GM12865 (cell line): ENCODE measurements at places on chromosomes 7 and 10.
A peak's percentile ranks its signal among the peaks of the same experiment; 100 is the strongest.

GRCh38 chr7:117667456-117667855 is 187.6 kb downstream of the CFTR start:
- no peak for DNase-seq

DNA sequence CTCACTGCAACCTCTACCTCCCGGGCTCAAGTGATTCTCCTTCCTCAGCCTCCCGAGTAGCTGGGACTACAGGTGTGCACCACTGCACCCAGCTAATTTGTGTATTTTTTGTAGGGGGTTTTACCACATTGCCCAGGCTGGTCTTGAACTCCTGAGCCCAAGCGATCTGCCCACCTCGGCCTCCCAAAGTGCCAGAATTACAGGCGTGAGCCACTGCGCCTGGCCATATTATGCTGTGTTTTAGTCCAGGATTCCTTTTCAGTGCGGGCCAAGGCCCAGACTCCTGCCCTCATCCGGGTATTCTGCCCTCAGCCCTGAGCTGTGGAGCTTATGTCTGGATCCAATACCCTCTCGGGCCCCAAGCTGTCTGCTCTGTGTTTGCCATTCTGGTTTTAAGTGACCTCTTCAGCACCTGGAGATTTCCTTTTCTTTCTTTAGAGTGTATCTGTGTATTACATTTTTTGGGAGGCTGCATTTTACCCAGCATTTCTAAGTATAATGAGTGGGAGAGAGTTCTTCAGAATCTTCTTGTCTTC is 114.9 kb downstream of the BUB3 start:
- DNase-seq: no peak

DNA sequence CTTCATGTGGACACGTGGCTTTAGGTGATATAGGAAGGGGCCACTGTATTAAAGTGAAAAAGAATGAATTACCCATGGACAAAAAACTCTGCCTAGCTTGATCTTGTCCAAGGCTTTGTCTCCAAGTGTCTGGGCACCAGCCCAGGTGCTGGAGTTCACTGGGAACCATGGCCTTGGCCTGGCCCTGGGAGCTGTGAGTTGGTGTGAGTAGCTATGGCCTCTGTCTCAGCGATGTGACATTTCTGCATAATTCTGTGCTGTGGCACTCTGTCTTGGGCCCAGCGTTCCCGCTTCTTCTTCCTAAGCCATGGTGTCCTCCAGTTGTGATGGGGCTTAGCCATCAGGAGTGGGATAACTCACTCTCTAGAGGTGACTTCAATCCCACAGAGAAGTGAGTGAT is 119.0 kb upstream of the PPP2R2D start:
- DNase-seq: no peak

GRCh38 chr7:76246804-76247389 is 45.2 kb downstream of the SRRM3 start:
- DNase-seq: no peak

DNA sequence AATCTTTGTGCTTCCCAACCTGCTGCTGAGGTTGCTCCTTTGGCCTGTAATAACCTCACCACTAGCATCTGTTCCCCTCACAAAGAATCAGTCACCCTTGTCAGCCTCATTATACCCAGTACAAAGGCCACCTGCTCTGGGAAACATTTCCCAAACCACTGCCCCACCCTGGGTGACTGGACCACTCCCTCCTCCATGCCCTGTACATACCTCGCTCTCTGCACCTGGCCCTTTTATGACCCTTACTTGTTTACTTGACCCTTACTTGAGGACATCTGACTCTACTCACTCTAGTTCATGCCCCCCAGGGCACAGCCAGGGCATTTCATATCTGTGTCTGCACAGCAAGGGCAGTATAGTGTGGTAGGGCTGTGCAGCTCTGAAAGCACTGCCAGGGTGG is 21.4 kb upstream of the AOC1 start:
- no peak for DNase-seq

DNA sequence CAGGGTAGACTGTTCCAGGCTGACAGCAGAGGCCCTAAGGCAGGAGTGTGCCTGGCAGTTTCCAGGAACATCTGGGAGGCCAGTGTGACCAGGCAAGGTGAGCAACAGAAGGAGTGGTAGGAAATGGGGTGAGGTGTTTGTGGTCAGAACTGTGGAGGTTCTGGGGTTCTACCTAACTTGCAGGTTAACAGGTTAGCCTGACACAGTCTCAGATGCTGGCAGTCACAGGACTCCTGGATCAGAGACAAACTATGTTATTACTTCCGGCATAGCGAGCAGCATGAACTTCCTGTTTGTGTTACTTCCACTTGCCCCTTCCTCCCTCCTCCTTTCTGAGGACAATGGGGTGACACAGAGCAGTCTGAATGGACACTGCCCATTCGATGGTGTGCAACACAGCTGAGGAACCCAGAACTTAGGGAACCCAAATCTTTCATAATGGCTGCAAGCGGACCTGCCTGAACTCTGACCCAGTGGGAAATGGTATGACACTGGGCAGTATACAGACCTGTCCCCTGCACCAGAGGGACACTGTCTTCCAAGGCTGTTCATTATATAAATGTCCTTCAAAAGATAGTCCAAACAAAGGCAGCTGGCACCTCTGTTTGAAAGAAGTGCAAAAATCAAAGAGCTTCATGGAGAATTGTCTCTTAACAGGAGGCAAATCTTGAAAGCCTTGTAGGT is 3.9 kb upstream of the SAR1A start:
- peak; percentile 51 for DNase-seq

DNA sequence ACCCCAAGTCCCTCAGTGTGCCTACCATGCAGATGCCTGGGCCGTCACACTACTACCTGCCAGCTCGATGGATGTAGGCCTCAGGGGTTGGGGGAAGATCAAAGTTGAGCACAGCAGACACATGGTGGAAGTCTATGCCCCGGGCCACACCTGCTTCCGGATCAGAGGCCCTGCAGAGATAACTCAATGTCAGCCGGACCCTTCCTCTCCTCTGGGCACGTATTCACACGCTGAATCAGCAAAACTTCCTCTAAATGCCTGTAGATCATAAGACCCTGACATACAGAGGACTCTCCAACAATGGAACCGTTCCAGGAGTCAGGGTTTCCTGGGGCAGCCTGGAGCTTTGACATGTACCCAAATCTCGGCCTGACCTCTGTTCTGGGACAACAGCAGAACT is 3.7 kb downstream of the DDX56 start:
- no peak for DNase-seq

DNA sequence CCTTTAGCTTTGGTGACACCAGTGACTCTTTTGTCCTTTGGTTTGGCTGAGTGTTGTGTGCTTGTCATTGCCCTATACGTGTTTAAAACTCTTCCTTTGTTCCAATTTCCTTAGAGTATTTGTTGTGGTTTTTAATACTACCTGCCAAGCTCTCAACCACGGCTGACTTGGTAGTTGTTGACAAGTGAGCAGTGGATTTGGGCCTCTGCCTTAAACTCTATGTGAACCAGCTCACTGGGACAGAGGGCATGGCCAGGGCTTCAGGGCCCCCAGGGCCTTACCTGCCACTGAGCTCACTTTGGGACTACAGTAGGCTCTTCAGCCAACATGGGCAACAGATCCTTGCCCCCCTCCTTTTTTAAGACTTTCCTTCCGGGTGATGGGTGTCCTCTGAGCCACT is 9.6 kb upstream of the DMBT1 start:
- DNase-seq: no peak

GRCh38 chr10:63206997-63207811 is 74.1 kb downstream of the NRBF2 start:
- DNase-seq: peak; percentile 80

DNA sequence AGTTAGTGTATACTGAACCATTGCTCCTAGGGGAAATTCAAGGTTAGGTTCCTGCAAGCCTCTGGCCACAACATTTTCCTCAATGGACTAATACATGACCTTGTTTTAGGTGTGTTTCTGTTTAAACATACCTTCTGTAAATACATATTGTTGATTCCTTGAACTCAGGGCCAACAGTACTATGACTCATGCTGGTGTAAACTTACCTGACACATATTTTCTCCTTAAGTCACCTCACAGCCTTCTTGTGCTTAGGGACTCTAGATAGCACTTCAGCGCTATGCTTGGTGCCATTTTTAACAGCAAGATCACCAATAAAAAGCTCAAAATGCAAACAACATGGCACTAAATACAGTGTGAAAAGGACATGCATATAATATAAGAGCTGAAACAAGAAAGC is 176.4 kb downstream of the TAX1BP1 start:
- DNase-seq: no peak

DNA sequence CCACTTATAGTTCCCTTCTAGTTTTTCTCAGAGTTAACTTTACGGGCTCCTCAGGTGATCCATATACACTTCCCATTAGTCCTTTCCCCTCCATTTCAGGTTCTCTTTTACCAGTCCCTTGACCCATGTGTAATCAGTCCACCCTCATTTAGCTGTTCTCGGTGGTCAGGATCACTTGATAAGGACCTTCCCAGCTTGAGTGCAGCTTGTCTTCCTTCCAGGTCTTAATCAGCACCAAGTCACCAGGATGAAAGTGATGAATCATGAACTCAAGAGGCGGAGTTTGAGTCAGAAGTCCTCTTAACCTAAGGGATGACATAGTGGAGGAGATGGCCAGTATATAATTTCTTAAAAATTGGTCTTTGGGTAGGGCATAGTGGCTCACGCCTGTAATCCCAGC is 63.1 kb upstream of the CNTNAP2 start:
- no peak for DNase-seq

DNA sequence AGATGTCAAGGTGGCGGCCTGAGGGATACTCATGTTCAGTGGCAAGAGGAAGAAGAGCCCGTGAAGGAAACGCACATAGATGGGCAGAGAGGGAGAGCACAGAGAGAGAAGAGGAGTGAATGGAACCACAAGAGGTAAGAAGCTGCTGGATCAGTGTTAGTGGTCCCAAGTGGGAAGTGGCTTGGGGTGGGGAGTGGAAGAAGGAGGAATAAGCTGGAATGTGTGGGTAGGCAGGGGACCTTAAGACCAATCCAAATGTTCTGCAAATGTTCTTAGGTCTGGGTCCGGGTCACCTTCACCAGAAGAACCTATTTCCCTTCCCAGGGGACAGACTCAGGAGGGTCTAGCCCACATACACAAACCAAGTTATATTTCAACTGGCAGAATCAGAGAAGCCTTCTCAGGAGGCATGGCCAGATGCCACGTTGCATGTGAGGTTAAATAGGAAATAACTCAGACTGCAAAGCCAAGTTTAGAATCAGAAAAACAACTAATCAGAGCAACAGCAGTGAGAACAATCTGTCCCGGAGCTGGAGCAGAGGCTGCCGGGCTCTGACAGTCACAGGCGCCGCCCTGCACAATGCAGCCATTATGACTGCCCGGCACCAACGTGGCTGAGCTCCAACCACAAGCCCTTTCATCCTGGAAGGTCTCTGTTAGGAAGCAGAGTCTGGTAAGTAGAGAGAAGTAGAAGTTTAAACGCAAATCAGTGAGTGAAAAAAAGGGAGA is 78.6 kb upstream of the ARMC3 start:
- no peak for DNase-seq

GRCh38 chr10:96261930-96262329 is 9.4 kb downstream of the BLNK start:
- no peak for DNase-seq

DNA sequence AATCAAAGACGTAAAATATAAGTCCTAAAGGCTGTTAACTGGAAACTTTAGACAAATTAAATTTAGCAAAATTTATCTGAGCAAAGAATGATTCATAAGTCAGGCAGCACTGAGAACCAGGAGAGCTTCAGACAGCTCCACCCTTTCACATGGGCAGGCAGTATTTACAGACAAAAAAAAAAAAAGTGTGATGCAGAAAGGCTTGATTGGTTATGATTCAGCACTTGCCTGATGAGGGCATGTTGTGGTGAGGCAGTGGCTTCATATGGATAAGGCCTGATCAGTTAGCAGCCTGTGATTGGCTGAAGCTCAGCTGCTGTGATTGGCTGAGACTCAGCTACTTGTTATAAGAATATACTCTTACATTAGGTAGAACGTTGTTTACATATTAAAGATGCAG is 495.4 kb upstream of the POM121L12 start:
- DNase-seq: no peak

DNA sequence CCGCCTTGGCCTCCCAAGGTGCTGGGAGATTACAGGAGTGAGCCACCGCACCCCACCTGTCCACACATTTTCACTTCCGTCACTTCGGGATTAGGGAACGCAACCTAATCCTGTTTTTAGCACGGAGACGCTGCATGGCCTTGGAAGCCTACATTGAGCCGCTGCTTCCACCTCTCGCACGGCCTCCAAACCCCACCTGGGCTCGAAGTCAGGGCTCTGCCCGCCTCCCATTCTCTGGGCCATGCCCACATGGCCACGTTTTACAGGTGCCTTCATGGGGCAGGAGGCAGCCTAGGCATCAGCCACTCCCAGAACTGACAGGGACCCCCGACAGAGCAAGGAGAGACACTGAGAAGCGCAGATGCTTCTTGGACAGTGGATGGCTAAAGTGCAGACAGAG is 100.6 kb downstream of the OAT start:
- no peak for DNase-seq

DNA sequence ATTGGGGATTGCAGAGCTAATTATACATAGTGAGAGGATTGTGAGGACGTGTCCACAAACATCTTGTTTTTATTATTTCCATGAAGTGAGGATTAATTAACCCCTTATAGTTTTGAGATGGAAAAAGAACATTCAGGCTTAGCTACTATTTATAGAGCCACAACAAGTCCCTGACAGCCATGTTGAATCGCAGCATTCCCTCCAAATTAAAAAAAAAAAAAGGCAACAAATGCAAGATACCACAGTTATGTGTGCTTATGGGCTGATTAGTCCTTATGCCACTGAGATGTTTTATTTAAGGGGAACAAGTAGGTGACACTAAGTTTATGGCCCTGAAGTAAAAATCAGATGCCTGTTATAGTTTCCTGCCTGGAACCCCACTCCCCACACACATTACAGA is 350.3 kb downstream of the GPAM start:
- DNase-seq: no peak

- DNase-seq: no peak
Measured at GRCh38 chr7:18993933-18994668, 123.3 kb downstream of the TWIST1 start.

GRCh38 chr7:131011432-131011742 is 277.4 kb upstream of the KLF14 start:
- DNase-seq: peak; percentile 54

DNA sequence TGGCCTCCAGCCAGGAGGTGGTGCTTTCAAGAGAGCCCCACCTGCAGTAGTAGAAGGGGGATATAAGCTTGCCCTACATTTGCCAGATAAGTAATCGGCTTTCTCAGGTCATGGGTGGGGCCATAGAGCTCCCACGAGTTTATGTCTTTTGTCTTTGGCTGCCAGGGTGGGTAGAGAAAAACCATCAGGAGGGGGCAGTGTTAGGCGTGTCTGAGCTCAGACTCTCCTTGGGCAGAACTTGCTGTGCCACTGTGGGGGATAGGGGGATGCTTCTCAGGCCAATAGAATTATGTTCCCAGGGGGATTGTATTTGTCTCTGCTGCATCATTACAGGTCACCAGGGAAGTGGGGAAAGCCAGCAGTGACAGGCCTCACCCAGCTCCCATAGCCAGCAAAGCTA is 12.3 kb upstream of the MRPS33 start:
- no peak for DNase-seq
